ENCODE measurements at places on chromosomes 5 and 9.

DNA sequence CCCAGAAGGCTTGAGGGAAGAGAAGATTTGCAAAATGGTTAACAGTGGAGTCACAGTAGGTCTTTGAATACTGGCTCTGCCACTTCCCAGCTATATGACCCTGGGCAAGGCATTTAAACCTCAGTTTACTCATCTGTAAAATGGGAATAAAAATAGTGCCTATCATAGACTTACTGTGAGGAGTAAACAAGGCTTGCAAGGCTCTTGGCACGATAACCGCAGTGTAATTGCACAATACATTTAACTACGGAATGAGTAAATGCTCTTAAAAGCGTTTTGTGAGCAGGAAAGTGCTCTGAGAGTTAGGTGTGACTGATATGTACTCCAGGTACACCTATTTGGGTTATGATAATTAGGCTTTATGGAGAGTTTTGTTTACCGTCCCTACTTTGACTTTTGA lies 8.4 kb downstream of the SLC36A3 start:
- DNase-seq, result no peak

DNA sequence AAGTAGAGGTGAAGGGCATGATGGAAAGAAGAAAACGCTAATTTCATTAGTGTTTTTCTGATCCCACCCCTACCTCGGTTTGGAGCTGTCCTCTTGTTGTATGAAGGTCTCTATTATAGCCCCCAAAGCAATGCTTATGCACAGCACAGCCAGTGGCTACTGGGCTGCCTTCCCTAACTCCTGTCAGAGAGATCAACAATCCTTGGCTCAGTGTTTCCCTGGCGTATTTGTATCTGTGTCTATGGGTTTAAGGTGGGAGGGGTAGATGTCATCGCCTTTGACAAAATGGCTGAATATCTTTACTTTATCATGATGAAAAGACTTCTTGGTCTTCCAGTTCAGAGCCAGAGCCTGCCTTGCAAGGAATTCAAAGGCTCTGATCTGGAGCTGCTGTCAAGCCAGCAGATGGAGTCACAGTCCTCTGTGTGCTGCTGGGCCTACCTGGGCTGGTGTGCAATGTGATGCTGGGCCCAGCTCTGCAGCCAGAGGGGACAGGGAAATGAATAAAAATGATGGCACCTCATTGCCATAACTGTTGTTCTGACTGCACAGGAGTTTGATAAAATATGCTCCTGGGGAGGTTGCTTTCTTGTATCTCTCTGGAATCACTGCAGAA lies 20.1 kb upstream of the HSPA9 start:
- DNase-seq, result no peak

GRCh38 chr5:31614151-31615020 lies 24.5 kb upstream of the PDZD2 start:
- no peak for DNase-seq

- DNase-seq, result peak; percentile 13
Measured at GRCh38 chr9:126965541-126966428, 51.2 kb downstream of the RALGPS1 start.

DNA sequence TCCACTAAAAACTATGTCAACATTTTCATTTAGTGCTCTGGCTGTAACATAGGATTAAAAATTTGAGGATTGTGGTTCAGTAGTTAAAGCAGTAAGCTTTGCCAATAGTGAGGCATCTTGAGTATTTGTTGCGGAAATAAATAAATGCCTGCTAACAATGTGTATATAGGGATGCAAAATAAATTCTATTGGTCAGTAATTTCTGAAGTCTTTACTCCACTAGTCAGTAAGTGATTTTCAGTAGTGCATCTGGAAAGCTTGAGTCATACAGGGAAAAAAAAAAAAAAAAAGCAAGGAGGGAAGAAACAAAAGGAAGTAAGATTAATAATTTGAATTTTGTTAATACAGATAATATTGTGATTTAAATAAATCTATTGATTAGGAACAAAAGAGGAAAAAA lies 21.0 kb downstream of the NIPBL start:
- DNase-seq, result no peak

- DNase-seq, result no peak
Measured at GRCh38 chr5:172523146-172523745, 68.9 kb upstream of the SH3PXD2B start.

DNA sequence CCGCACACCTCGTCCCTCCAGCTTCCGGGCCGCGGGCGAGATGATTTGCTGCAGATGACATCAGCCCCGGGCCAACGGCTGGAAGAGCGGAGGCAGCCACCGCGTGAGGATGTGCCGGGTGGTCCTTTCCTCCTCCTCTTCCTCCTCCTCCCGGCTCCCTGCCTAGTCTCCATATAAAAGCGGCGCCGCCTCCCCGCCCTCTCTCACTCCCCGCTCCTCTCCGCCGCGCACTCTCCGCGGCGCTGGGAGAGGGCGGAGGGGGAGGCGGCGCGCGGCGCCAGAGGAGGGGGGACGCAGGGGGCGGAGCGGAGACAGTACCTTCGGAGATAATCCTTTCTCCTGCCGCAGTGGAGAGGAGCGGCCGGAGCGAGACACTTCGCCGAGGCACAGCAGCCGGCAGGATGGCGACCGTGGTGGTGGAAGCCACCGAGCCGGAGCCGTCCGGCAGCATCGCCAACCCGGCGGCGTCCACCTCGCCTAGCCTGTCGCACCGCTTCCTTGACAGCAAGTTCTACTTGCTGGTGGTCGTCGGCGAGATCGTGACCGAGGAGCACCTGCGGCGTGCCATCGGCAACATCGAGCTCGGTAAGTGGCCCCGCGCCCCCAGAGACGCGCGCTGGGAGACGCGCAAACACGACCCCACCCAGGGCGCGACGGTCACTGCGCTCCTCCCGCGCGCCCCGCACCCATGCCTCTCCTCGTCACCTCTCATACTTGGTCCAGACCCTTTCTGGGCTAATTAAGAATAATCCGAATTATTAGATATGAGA lies at the start of gene MAP1B:
MAP1B (plus strand) TSS at position 345 of the 770 bp plus-strand sequence; CDS start at position 402, 57 bp downstream.
- peak; percentile 71 for DNase-seq

DNA sequence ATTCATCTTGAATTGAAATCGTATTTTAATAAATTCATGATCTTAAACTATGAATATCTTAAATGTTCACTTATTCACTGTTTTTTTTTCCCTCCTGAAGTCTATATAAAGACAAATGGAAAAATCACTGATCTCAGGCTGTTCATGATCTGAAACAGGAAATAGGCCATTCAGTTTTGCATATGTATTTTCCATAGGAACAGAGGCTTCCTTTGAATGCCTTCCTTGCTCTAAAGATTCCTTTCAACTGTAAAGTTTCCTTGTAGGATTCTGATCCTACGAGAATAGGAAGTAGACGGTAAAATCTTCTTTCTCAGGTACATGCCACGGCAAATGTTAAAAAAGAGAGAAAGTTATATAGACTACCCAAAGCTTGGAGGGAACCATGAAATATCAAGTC lies 194.4 kb upstream of the PPP1R2B start:
- DNase-seq, result no peak

DNA sequence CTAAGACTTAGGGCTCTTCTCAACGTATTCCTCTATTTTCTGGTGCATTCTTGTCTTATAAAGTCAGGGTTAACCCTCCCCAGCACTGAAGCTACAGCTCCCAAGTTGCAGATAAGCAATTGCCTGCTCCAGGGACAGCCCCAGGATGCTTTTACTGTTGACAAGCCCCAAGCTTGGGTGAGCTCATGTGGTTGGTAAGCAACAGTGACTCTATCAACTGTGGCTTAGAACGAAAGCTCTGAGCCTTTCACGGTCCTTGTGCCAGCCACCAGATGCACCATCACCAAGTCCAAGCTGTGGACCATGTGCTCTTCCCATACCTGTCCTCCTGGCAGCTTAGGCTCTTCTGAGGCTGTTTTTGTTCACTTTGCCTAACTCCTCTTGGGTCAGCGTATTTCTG lies 13.5 kb downstream of the ADRB2 start:
- DNase-seq, result no peak

DNA sequence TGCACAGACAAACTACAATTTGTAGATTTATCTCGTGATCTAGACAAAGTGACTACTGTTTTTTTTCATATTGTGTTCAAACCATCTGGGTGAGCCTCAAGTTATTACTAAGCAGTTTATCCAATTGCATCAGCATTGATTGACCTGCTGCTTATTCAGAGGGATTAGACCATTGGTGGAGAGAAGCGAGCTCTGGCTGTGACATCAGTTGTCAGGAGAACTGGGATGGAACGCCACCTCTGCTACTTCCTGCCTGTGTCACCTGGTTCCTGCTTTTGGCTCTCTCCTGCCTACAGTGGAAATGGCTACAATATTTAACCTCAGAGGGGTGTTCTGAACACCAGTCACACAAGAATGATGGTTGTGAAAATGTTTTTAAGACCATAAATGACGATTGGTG lies 12.1 kb downstream of the NR4A3 start:
- DNase-seq, result no peak

GRCh38 chr9:111282845-111283244 lies 47.2 kb downstream of the OR2K2 start:
- DNase-seq, result no peak

DNA sequence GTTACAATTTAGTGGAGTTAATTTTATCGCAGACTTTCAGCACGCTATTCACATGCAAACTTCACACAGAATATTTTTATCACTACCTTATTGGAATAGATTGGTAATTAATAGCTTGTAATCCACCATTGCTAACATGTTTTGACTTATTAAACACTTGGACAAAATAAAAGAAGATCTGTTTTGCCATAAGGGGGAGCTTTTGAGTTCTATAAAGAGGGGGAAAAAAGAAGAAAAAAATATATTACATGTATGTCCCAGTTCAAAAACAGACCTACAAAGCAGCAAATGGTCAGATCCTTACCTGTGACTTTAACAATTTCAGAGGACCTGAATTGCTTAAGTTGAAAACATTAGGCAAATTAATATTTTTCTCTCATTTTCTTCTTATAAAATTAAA lies 1.2 kb upstream of the PAPPA start:
- DNase-seq, result no peak

- peak; percentile 52 for DNase-seq
Measured at GRCh38 chr9:23567516-23568165, 258.4 kb downstream of the ELAVL2 start.

DNA sequence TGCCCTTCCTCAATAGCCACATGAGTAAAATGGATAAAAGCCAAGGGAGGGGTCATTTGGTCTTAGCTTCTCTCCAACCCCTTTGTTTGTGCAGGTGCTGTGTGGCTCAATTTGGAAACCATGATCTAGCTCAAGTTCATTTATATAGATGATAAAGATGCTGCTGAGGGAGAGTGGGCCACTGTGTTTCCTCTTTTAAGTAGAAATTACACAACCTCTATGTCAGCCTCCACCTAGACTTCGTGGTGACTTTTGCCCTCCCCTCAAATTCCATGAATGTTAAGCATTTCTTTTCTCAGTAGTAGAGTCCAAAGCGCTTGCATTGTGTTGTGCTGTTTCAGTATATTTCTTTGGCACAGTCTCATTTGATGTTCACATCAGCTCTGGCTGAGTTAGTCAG lies 241.4 kb downstream of the ARHGAP26 start:
- DNase-seq, result no peak

DNA sequence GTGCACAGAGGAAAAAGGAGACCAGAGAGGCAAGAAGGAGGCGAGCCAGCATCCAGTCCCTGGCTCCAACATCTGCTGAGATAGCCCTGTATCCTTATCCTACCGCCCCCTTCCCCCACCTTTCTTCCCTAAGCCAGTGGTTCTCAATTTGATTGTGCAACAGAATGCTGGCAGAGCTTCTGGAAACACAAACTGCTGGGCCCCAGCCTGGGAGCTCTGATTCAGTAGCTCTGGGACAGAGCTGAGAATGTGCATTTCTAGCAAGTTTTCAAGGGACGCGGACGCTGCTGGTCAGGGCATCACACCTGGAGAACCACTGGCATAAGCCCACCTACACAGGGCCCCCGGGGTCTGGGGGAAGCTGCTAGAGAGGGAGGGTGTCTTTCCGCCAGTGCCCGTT lies 21.1 kb downstream of the AK8 start:
- DNase-seq, result no peak

GRCh38 chr9:93453047-93453914 lies at the start of gene FAM120AOS:
Gene FAM120AOS, minus strand, starts transcription at chr9:93453581. Its CDS starts 872 bp downstream, at chr9:93452709.
- peak; percentile 93 for DNase-seq

GRCh38 chr5:18098691-18099090 lies 464.4 kb downstream of the TAF11L14 start:
- no peak for DNase-seq

- no peak for DNase-seq
Measured at GRCh38 chr5:14206028-14206725, 63.0 kb downstream of the TRIO start.

GRCh38 chr9:708182-708550 lies 133.3 kb upstream of the DMRT1 start:
- DNase-seq, result no peak

GRCh38 chr9:108696156-108696555 lies 159.6 kb downstream of the ACTL7B start:
- no peak for DNase-seq

- DNase-seq, result no peak
Measured at GRCh38 chr5:23613566-23613965, 106.2 kb downstream of the PRDM9 start.

- DNase-seq, result no peak
Measured at GRCh38 chr5:6261668-6262067, 116.7 kb downstream of the MED10 start.

DNA sequence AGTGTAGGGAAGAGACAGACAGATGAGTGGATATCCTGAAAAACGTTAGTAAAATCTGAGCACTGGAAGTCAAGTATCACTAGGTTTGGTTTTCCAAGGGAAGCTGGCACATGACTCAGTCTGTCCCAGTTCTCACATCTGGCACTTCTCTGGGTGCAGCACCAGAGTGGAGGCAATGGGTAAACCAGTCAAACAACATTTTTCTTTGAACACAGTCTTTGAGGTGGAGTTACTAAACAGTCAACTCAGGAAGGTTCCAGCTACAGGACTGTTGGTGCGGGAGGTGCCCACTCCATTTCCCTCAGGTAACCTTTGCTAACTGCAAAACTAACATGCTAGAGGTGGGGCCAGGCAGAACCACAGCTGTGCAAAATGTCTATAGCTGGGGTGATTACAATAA lies 301.4 kb upstream of the RFX3 start:
- no peak for DNase-seq

- no peak for DNase-seq
Measured at GRCh38 chr9:104747245-104747564, 278 bp upstream of the NIPSNAP3A start.

- no peak for DNase-seq
Measured at GRCh38 chr5:132526974-132527564, 16.3 kb downstream of the IL5 start.

GRCh38 chr5:88883059-88883835 lies at the start of gene MEF2C:
Gene MEF2C, minus strand, starts transcription at chr5:88883184. Its CDS starts 59,396 bp downstream, at chr5:88823788.
- DNase-seq, result peak; percentile 82
